ENCODE measurements at places on chromosomes 3 and 15.

GRCh38 chr3:170322566-170323269, 34.8 kb upstream of the SKIL start:
- DNase-seq, result no peak

DNA sequence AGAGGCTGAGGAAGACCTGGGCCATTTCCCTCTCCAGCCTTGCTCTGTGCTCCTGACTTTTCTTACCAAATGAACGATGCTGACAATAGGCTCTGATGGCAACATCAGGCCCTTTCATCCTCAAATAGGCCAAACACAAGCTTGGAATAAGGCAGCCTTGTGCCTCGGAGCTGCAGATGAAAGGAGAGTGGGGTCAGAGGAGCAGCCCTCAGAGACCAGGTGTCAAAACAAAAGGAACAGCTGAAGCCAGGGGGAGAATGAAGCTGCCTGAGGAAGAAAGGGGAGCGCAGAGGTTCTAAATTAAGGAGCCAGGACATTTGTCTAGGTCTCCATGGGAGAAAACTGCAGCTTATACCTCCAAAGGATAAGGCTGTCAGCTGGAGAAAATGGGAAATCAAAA, 5.1 kb downstream of the BFSP2 start:
- no peak for DNase-seq

DNA sequence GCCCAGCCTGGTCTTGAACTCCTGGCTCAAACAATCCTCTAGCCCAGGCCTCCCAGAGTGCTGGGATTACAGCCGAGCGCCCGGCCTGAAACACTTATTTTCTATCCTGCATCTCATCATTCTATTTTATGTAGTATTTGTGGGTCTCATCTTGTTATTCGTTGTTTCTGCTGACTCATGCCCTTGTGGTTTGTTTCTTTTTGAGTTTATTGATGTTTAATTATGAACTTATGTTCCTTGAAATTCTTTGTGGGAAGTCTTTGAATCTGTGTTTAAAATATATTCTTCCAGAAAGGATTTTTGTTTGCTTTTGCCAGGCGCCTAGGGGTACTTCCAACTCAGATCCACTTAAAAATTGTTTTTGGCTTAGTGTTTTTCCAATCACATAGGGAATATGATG, 78.3 kb upstream of the C15orf39 start:
- DNase-seq, result no peak

DNA sequence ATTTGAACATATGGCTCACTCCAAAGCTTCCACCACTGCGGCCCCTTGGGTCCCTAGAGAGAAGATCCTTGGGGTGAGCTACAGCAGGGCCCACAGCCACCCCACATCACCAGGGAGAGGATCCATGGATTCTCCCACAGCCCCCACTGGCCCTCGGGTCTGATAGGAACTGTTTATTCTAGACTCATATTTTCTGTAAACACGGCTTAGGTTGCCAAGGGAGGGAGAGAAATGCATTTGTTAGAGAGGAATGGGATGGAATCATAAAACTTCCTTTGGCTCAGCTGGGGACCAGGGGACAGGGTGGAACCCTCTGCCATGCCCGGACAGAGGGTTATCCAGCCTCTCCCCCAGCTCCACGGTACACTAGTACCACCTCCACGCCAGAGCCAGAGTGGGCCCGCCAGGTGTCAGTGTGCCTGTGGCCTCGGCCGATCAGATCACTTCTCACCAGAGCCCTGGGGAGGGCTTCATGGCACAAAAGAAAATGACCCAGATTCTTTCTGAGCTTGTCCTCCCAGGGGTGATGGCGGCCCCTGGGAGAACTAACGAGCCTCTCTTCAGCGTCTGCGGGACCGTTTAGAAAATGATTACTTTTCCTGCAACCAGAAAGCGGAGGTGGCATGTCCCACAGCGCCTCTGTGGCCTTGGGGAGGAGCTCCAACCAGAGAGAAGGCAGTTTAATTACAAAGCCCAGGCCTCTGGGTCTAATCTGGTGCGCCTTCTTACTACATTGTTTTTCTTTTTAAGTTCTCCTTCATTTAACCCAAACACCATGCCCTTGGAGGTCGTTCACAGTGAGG, 33.7 kb downstream of the ADCY5 start:
- no peak for DNase-seq

DNA sequence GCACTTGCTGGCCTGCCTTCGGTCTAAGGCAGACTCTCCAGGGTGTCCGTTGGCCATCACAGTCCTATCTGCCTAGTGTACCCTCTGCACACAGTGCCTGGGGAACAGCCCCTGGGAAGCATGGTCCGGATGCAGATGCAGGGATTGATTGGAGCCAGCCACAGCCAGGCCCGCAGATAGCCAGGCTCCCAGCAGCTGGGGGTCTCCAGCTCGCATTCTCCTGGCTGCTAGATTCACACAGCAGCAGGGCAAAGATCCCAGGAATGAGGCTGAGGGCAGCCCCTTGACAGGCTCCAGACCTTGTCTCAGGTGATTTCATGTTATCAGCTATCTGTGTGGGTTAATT, 41.4 kb downstream of the IRAK2 start:
- DNase-seq, result no peak

- DNase-seq, result no peak
Observed at GRCh38 chr15:25408428-25408827, 30.4 kb downstream of the UBE3A start.

- no peak for DNase-seq
Observed at GRCh38 chr3:133037436-133037835, 755 bp upstream of the TMEM108 start.

- DNase-seq, result no peak
Observed at GRCh38 chr3:11085093-11085840, 69.0 kb upstream of the HRH1 start.

DNA sequence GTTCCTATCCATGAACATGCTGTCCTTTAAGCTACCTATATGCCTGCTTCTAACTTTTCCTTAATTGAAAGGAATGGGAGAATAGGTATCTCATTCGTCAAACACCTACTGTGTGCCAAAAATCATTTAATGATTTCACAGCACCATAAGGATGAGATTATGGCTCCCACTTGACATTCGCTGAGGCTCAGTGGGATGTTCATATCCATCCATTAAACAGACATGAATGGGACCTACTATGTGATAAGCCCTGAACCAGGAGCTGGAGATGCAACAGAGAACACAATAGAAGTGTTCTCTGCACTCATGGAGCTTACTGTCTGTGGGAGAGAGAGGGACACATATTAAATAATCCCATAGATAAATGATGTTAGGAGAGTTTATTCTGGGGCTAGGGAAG, 49.7 kb downstream of the HRH1 start:
- no peak for DNase-seq

DNA sequence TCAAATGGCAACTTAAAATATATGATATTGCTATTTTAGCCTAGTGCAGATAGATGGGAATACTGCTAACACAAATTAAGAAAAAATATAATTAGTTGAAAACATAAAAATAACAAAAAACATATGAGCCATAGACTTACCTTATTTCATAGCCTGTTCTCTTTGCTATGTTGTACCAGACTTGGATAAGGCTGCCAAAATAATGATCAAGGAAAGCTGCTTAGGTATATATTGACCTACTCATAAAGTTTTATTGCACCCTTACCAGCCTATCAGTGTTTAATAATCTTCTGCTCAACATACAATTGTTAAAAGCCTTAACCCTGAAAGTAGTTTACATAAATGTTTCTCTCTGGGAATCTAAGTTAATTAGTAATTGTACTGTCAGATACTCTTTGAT, at the start of gene SI:
TSS of gene SI (minus strand) at position 204 of the 400 bp plus-strand sequence. CDS start 2,484 bp downstream, outside the sequence.
- no peak for DNase-seq

GRCh38 chr3:123152687-123153086, 49.1 kb upstream of the SEC22A start:
- no peak for DNase-seq

DNA sequence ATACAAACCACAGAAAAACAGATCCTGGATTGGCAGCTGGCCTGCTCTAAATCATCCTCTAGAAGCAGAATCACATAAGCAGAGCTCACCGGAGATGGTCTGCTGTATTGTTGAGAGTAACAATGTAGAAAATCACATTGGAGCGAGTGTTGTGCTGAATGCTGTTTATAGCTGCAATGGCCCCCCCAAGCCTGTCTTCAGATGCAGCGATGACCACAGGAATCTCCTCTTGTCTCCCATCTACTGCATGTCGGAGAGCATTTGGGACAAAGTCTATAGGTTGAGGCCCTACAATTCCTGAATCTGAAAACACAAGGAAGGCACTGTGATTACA, 8.0 kb downstream of the GLT8D1 start:
- no peak for DNase-seq

GRCh38 chr3:122755491-122755890, 38.1 kb downstream of the HSPBAP1 start:
- no peak for DNase-seq

DNA sequence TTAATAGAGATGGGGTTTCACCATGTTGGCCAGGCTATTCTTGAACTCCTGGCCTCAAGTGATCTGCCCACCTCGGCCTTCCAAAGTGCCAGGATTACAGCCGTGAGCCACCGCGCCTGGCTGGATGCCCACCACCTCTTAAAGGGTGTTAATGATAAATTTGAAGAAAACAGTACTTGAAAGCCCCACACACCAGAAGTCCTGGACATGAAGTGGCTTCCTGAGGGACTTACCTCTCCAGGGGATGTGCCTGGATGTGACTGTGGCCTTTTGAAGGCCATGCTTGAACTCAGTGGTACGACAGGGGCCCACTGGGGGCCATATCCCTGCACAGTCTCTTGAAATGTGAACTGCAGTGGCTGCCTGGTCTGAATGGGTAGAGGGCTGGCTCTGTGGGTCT, 18.2 kb downstream of the IRAK2 start:
- no peak for DNase-seq
